ENCODE measurements at places on chromosomes 6 and 20.

DNA sequence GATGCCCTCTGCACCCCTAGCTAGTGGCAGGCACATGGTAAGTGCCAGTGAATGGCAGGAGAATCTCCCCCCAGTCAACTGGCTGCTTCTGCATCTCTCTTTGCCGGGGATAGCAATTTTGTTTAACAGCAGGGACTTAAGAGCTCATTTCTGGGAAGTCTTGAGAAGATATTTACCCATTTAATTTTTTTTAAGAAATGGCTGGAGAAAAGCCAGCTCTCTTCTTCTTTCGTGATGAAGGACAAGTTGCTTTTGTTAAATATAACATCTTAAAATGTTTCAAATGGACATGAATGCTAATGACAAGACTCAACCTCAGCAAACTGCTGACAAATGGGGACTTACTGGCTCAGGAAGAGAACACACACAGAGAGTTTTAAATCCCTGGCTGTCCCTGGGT, 55.0 kb upstream of the IYD start:
- no peak for DNase-seq

GRCh38 chr20:61185841-61186601, 66.0 kb upstream of the CDH4 start:
- peak; percentile 38 for DNase-seq

GRCh38 chr6:128474481-128474880, 45.9 kb downstream of the PTPRK start:
- no peak for DNase-seq

DNA sequence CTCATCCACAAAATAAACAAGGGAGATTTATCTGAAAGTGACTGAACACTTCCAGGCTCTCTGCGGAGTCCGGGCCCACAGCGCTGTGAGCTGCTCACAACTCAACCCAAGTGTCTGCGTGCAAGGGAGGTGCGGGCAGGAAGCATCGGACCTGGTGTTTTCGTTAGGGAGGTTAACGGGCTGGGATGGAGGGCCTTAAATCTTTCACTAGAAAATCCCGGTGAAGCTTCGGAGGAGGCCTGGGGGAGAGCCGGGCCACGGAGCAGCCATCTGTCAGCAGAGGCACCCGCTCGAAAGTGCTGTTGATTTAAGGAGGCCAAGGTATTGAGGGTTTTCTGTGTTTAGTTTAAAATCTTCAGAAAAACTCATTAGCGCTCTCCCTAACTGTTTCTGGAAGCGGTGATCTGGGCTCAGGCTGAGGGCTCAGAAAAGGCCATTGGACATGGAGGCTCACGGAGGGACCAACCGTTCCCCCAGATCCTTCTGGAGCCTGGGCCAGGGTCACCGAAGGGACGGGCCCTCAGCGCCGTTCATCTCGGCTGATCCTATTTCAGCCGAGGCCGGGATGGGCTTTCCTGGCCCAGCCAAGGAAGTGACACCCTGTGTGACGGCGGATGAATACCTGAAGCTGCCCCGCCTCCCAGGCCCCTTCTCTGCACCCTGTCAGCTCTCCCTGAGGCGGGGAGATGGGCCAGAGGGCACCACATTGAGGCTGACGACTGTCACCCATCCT, 20.7 kb downstream of the GATA5 start:
- DNase-seq: no peak
